ENCODE measurements at places on chromosomes 7 and 10.

- no peak for DNase-seq
Measured at GRCh38 chr7:120729245-120729644, 128.7 kb downstream of the TSPAN12 start.

DNA sequence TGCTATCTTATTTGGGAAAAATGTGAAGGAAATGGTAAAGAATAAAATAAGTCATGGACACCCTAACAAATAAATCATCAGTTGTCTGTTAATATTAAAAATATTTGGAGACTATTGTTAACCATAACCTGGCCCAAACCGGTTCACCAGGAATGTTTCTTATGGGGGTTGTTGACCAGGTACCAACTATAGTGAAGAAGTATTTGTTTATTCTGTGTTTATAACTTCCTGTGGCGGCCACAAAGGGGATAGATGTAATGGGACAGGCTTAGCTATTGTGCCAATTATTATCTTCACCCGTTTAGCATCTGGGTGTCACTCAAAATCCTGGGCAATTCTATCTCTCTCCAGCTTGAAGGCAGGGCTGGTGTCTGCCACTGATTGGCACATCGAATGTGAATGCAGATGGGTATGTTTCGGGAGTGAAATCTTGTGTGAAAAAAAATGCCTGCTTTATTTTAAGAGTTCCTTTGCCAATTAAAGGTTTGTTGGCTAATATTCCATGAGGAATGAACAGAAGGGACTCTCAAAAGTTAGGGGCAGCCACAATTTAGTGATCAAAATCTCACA, 500.9 kb downstream of the ARL4A start:
- DNase-seq, result no peak

- DNase-seq, result no peak
Measured at GRCh38 chr10:112365014-112365432, 8.9 kb upstream of the ACSL5 start.

GRCh38 chr7:46930366-46930765, 651.5 kb downstream of the TNS3 start:
- no peak for DNase-seq

- no peak for DNase-seq
Measured at GRCh38 chr10:32132357-32132946, 76.2 kb upstream of the KIF5B start.

DNA sequence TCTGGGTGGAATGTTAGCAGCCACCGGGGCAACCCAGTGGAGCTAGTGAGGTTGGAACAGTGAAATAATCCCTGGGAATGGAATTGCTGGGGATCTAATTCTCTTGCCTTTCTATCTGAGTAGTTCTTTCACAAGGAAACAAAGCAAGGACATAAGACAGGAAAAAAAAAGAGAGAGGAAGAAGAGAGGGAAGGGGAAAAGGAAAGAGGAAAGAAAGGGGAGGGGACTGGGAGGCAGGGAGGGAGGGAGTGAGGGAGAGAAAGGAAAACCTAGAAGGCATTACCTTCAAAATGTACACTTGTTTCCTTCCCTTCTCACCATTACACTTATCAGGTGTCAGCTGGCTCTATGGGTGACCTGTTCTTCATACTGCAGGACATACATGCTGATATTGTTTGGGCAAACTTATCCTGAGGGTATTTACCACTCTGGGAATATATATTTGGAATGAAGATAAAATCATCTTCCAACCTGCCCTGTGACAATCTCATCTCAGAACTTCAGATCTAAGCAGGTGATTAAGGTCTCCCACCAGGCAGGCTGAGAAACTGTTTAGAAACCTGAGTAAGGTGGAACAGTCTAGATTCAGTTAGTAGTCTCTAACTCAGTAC, 50.0 kb upstream of the KCNIP2 start:
- no peak for DNase-seq

DNA sequence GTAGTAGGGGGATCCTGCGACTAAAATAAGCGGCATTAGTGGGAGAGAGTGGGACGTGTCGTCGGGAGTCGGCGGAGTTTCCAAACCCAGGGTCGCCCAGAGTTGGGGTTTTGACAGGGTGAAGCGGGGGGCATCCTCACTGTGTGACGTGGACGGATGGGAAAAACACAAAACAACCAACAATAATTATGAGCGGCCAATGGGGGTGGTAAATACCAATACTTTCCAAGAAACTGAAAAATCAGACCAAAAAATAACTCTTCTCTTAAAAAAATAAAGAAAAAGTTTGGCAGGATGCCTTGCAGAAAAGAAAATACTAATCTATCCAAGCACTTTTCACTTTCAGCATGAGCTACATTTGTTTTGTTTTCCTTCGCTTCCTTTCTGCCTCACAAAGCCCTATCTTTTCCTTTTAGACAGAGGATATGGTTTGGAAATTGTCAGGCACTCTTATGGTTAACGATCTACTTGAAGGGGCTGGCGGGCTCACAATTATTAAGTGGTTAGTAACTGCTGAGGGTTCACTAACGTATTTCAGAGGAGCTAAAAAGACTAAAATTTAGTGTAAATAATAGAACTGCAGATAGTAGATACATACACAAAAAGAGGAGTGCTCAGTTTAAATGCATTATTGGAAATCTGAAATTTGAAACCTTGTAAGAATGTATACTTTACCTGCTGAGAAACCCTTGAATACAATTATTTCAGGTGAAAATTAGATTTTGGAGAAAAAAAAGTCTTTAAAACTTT, 802 bp upstream of the CDK6 start:
- DNase-seq, result no peak

GRCh38 chr10:122172361-122173008, 98.6 kb upstream of the BTBD16 start:
- DNase-seq, result no peak

DNA sequence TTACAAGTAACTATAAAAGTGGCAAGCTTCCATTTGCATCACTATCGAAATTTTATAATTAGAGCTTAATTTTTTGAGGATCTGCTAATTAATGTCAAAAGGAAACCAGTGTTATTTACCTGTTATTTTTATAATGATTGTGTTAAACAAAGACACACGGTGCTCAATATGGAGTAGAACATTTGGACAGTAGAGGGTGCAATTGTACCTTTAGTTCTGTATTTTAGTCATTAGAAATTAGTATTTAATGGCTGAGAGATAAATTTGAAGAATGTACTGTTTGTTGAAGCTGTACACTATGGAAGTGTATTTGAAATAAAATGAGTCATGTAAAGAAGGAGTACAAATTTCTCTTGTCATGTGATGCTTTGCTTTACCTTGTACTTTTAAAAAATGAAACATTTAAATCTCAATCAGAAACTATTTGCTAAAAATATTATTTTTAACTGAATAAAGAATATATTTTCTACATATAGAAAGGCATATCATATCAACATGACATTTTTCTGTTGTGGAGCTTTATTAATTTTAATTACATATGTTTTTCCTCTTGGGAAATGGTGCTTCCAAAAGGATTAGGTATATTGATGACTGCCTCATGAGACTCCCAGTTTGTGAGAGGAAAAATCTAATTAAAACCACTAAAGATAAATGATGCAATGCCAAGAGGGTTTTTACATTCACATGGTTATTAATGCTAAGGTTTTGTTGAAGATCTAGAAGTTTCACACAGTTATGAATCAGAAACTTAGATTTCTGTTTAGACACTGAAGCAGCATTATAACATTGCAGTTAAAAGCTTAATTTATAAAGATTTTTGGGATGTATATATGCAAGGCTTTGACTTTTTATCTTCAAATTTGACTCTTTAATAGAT, 10.4 kb upstream of the PRKG1 start:
- no peak for DNase-seq

DNA sequence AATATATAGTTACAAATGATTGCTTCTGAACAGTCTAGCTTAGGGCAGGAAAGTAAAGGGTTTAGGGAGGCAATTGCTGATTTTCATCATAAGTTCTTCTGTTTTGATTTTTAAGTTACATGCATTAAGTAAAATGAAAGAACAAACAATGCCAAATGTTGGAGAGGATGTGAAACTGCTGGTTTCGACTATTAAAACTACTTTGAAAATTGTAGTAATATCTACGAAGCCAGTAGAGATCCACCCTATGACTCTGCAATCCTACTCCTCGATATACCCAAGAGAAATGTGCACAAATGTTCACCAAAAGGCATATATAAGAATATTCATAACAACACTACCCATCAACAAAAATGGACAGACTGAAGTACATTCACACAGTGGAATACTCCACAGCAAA, 24.3 kb downstream of the PDZD8 start:
- no peak for DNase-seq

DNA sequence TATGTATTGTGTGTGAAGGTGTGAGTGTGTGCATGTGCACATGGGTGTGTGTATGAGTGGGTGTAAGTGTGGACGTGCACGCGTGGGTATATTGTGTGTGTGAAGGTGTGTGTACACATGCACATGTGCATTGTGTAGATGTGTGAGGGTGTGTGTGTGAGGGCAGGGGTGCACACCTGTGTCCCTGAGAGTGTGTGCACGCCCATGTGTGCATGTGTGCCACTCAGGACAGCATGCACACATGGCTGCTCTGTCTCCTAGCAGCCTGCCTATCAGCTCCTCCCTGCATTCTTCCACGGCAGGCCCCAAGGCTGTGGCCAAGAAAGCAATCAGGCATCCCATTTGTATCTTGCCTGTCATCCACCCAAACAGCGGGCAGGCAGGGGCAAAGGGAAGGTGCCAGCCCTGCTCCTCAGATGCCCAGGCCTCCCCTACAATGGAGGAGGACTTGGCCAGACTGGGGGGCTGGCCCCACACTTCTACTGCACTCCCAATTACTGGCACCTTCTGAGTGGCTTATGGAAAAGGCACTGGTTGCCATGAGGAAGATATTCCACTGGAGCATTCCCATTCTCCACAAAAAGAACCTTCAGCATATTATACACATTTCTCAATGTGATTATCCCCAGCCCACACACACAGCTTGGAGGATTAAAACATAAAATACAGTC, 380.4 kb upstream of the ZMIZ1 start:
- no peak for DNase-seq

- DNase-seq, result no peak
Measured at GRCh38 chr7:28830846-28831245, 127.3 kb downstream of the TRIL start.

GRCh38 chr10:111984057-111984456, 199.5 kb downstream of the GPAM start:
- no peak for DNase-seq

DNA sequence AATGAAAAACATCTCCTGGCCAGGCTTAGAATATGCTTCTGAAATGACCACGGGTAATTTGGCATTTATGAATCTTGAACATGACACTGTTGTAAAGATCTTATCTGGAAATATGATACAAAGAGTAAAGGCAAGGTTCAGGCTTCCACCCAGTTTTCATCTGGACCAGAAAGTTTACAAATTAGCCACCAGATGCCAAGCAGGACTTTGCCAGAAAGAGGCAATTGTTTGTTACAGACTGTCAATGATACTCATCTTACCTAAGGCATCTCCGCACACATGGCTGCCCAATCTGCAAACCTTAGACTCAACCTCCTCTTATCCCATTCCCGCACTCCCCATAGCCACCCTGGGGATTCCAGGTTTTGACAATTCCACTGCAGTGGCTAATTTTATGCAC, 795.3 kb downstream of the TYW1 start:
- DNase-seq, result no peak

DNA sequence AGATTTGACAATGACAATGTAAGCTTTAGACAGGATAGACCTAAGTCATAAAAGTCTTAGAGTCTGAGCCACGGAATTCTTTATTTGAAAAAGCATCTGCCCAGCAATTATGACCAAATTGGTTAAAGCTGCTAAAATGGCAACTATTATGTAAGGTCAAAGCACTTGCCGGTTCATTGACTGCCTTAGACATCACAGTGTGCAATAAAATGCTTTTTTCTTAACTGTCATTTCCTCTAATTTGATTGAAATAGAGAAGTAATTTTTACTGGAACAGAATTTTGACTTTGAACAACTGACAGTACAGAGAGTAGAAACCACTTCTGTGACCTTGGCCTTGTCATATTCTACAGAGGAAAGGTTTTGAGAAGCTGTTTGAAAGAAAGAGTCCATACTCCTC, 142.9 kb downstream of the THSD7A start:
- no peak for DNase-seq

DNA sequence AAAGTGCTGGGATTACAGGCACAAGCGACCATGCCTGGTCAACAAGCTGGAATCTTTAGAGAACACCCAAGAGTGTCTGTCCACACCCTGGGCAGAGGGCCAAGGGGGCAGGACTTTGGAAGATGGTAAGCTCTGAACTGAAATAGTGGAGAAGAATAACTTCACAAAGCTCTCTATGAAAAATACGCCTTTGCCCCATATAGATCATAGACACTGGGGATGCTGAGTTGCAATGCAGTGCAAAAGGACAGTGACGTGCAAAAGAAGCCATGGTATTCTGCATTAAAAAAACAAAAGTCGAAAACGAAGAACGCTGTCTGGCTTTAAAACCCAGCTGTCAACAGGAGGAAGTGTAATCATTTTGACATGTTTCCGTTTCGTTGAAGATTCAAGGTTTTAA, 353.6 kb downstream of the CALN1 start:
- no peak for DNase-seq

DNA sequence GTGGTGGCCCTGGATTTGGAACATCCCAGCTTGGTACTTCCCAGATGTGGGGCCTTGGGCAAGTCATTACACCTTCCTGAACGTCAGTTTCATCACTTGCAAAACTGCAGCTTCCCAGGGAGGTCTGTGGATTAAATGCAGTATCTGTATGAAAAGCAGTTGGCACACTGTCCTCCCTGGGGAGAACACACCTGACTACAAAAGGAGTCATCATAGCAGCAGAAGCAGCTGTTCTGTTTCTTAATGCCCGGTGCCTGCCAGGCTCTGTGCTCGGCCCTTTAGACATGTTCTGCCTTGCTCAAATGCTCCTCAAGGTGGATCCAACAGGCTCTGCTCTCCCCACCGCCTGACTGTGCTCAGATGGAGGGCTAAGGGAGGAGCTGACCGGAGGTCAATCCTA, 31.0 kb downstream of the CDCA7L start:
- no peak for DNase-seq

DNA sequence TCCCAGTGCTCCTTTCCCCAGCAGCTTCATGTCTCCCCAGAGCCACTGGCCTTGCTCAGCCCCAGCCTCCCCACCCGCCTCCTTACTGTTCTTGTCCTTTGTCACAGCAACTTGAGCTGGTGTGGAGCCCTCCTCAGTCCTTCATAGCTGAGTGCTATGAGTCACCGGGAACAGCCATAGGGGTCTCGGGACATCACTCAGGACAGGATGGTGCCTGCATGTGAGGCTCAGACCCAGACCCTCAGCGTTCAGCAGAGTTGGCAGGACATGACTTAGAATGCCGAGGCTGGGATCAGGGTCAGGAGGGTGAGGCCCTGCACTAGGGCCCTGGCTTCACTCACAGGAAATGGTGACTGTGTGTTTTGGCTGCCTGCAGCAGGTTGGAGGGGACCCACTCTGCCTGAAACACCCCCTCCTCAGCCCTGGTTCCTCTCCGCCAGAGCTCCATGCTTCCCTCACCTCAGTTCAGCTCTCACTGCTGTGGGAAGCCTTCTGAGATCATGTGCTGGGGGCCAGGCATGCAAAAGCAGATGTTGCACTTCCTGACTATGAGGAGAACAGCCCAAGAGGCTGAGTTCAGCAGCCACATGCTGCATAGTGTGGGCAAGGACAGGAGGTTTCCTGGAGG, 40.7 kb upstream of the GJD4 start:
- DNase-seq, result no peak

- no peak for DNase-seq
Measured at GRCh38 chr10:121681997-121682687, 83.9 kb upstream of the FGFR2 start.

- no peak for DNase-seq
Measured at GRCh38 chr7:123998921-123999320, 33.9 kb downstream of the TMEM229A start.

- no peak for DNase-seq
Measured at GRCh38 chr10:48333856-48334255, 27.4 kb downstream of the MAPK8 start.

GRCh38 chr7:152076324-152076821, 50.9 kb downstream of the GALNT11 start:
- no peak for DNase-seq

- no peak for DNase-seq
Measured at GRCh38 chr10:12807096-12807755, 194.3 kb downstream of the CCDC3 start.
